Caki2 (cell line): ENCODE measurements at places on chromosomes 3 and 15. TPM values are rescaled to one million over a fixed set of nuclear protein-coding genes. Genes with fewer than 3 reads are reported as not detected.
A peak's percentile ranks its signal among the peaks of the same experiment; 100 is the strongest.

DNA sequence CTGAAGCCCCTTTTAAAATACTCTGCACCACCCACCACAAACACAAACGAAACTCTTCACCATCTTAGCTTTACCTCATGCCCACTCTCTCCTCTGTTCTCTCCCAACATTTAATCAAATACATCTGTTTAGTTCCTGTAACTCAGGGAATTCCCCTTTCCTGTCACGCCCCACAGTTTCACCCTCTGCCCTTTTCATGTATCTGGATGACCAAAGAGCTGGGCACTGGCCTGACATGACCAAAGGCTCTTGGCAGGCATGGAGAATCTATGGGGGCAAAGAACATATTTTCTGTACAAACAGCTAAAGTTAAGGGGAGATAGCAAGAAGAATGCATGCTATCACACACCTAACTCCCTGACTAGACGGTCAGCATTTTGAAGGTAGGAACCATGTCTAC lies 270.0 kb downstream of the TBL1XR1 start:
- DNase-seq = no peak

DNA sequence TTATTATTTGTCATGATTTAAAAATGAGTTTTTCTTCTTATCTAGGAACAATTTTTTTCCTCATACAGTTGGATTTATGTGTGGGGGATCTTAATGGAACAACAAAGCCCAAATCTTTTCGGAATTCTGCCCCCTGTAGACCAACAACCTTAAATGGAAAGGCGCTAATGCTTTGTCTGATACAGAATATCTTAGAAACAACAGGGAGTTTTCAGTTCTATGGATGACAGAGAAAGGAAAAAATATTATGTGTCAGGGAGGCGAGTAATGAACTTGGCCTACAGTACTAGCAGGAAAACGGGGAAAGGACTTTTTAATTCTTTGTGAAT lies 592 bp downstream of the MOBP start:
- DNase-seq = no peak

- no peak for DNase-seq
Measured at GRCh38 chr15:70447928-70448698, 315.2 kb downstream of the UACA start.

The ACP3 gene
- not detected in 2 replicates for total RNA-seq

DNA sequence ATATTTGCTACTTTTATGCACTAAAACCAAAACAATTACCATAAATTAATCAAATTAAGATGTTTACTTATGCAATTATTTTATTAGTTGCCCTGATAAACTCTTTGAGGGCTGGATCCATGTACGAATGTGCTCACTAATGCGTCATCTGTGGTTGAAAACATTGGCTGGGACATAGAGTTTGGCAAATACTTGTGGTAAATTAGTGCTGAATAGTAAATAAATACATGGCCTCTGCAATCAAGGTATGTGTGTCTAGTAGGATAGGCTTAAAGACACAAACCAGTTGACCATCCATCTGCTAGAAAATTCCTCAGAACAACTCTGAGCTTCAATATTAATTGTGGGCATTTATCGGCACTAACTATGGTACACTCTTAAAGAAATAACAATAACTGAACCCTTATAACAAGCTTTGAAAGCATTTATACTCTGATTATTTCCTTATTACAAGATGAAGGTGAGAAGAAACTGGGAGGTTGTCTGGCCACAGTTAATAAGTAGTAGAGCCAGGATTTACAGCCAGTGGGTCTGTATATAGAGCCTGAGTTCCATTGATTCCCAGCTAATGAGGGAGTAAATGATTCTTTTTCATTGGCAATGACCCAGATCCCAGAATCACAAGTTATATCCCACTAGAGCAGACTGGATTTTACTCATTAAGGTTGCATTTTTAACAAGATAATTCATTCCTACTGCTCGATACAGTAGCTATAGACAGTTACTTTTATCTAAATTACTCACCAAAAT lies 169.5 kb upstream of the CNTN6 start:
- DNase-seq = peak; percentile 66

GRCh38 chr3:39157359-39157758 lies 4.0 kb upstream of the CSRNP1 start:
- no peak for DNase-seq

DNA sequence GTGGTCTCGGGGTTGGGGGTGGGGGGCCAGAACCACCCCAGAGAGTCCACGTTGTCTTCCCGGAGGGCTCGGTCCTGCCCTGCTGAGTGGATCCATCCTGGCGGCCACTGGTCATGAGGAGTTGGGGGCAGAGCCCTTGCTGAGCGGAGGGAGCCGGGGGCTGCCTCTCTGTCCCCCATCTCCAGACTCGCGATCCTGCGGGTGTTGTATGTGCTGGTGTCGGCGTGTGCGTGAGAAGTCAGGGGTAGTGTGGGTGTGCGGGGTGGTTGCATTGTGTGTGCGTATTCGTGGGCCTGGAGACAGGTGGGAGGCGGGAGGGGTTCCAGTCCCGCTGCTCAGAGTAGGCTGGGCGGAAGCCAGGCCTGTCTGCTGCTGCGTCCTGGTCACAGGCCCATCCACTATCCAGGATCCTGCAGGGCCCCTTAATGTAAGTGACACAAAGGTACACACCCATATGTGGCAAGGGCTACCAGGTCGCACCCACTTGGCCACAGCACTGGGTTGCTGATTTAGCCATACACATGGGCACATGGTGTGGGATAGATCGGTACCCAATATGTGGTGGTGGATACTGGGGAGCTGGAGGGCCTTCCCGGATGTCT lies 30.7 kb downstream of the NBEAL2 start:
- DNase-seq = no peak

- DNase-seq = no peak
Measured at GRCh38 chr15:28133281-28133680, 34.2 kb upstream of the OCA2 start.

The FBLN2 gene
- 0.10 TPM in 1 of 2 replicates, not detected in the other for total RNA-seq

DNA sequence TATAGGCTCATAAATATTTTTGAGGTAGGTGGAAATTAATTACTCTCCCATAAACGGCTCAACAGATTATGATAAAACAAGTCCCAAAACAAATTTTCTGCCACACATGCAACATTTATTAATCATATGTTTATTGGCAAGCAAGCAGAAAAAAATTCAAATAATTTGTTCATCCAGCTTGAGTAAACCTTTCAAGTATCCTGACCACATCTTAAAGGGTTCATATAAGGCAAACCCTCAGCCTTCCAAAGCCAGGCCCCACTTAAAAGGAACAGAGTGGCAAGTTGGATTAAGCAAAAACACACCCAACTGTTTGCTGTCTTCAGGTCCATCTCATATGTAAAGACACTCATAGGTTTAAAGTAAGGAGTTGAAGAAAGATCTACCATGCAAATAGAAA lies 1042.3 kb downstream of the DIPK2A start:
- DNase-seq = no peak

DNA sequence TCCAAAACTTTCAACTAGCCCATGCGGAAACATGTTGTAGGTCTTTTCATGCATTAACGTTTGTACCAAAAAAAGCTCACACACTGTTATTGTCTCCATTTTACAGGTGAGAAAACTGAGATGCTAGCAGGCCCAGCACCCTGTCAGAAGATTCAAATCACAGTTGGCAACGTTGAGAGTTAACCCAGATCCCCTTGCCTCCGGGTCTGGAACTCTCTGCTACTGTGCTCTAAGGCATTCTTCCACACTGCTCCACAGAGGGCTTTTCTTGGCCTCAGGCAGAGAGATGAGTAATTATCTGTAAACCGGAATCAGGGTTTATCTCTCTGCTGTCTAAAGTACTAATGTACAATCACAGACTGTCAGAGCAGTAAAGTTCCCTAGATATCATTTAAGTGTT lies 186.0 kb upstream of the LPP start:
- no peak for DNase-seq

DNA sequence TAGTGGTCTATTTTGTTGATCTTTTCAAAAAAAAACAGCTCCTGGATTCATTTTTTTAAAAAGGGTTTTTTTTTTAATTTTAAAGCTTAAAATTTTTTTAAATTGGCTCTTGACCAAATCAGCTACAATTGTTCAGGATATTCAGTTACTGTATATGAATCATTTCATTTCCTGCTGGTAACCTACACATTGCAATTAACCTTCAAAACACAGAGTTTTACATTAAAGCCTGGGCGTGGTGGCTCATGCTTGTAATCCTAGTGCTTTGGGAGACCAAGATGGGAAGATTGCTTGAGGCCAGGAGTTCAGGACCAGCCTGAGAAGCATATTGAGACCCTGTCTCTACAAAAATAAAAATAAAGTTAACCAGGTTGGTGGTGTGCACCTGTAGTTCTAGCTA lies 163.4 kb downstream of the ALDH1A2 start:
- no peak for DNase-seq

DNA sequence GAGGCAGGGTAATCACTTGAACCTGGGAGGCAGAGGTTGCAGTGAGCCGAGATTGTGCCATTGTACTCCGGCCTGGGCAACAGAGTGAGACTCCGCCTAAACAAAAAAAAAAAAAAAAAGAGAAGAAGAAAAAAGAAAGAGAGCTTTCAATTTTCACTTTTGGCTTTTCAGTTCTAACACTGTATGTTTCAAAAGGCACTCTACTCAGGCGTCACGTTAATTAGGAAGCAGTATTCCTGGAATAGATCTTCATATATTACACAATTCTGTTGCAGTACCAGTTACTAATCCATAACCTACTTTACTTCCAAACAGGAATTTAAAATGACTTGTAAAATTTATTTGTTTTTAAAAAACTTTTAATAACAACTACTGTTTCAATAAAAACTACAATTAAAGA lies 131.7 kb upstream of the PLXND1 start:
- DNase-seq = no peak

GRCh38 chr15:91710080-91710698 lies 143.3 kb upstream of the SLCO3A1 start:
- no peak for DNase-seq

- DNase-seq = no peak
Measured at GRCh38 chr3:36165509-36166290, 214.6 kb upstream of the STAC start.

The AADAC gene
- total RNA-seq = not detected in 2 replicates

DNA sequence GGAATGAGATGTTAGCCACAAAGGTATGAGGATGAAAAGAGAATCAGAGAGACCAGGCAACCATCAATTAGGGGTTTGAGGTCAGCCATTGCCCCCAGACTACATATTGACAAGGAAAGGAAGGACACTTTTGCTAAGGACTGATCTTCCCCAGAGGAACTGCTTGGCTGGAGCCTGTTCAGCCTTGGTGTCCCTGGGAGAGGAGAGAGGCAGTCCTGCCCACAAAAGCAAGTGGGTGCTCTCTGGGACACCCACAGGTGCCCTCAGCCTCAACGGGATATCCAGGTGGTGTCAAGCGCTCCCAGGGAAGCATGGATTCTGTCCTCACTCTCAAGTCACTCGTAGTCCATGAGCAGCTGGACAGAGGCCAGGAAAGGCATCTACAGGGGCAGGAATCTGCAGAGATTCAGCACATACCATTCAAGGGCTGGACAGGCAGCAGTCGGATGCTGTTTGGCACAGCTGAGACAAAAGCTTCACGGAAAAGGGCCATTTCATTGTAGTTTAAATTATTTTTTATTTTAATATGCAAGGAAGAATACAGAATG lies 166.2 kb downstream of the UACA start:
- DNase-seq = no peak

- no peak for DNase-seq
Measured at GRCh38 chr15:96720251-96720650, 389.8 kb downstream of the NR2F2 start.

DNA sequence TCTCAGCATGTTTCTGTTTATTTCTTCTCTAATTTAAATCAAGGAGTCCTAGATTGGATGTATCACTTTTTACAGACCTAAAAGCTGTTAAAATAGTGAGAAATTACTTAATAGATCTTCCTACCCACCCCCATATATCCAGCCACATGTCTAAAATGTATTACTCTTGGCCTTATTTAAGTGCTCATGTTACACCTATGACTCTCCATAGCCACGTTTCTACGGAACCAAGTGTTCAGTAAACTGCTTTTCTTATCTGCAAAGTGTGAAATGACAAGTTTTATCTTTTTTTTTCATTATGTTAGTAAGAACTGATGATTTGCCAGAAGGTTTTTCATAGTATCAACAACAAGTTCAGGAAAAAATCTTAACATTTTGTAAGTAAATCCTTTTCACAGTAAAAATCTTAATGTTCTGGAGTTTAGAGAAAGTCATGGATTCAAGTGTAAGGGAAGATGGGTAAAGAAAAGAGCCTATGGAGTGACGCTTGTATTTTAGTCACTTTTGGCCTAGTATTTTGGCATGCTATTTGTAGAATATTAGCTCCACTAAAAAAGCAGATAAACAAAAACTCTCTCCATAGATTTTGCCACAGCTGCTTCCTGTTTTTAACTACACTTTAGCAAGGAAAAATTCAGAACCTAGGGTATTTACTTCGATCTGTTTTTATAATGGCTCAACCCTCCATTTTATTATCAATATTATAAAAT lies 41.2 kb upstream of the IGSF10 start:
- DNase-seq = no peak

GRCh38 chr3:146948186-146948585 lies 343.0 kb upstream of the PLSCR5 start:
- no peak for DNase-seq

DNA sequence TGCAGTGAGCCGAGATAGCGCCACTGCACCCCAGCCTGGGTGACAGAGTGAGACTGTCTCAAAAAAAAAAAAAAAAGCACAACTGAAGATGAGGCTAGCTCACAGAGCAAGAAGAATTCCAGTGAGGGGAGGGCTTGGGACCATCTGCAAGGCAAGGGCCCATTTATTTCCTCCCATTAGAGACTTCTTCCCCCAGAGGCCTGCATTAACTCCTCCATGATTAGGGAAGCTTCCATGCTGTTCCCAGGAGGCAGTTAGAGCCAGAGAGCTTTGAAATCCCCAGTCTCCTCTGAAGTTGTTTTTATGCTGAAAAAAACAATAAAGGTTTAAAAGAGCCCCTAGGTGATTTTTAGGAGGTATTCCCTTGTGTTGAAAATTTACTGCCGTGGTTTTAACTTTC lies 54.3 kb upstream of the ADCY5 start:
- no peak for DNase-seq

The KNG1 gene
- not detected in 2 replicates for total RNA-seq
